ENCODE measurements at places on chromosomes 2 and 18. TPM values are rescaled to one million over a fixed set of nuclear protein-coding genes. Genes with fewer than 3 reads are reported as not detected.

SERPINB5 gene
- 34.0 TPM for total RNA-seq

DNA sequence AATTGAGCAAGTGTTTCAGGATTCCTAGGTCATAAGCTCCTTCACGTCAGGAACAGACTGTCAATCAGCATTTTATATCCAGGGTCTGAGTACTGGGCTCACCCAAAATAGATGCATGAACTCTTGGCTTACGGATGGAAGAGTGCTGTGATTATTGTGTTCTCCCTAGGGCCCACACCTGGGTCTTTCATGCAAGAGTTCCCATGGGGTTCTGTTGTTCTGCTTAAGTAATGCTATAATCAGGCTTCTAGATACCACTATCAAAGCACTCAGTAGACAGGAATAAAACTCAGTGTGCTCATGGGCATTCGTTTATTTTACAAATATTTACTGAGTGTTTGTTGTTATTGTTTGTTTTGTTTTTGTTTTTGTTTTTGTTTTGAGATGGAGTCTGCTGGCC is 46.4 kb upstream of the PMAIP1 start:
- H3K4me3 ChIP-seq, result no peak overlapping the region
- no peaks in the 10 kb centered on the region for H3K27me3 ChIP-seq
- H3K36me3 ChIP-seq, result no peaks in the 10 kb centered on the region

- no peak overlapping the region for H3K4me3 ChIP-seq
- DNase-seq, result no peak
- H3K27ac ChIP-seq, result no peak overlapping the region
- H3K36me3 ChIP-seq, result no peaks in the 10 kb centered on the region
- peaks cover 58% of the 10 kb centered on the region for H3K27me3 ChIP-seq
- no peaks in the 10 kb centered on the region for H3K4me1 ChIP-seq
Observed at GRCh38 chr2:11901351-11902069, 155.1 kb downstream of the LPIN1 start.

ANKRD30BL gene
- not detected for total RNA-seq

SALL3 gene
- total RNA-seq, result not detected

DNA sequence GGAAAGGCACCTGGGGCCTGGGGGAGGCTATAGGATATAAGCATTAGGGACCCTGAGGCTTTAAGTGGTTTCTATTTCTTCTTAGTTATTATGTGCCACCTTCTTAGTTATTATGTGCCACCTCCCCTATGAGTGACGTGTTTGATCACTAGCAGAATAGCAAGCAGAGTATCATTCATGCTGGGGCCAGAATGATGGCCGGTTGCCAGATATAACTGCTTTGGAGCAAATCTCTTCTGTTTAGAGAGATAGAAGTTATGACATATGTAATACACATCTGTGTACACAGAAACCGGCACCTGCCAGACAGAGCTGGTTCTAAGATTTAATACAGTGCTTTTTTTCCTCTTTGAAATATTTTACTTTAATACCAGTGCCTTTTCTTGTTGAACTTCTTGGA is 29.4 kb downstream of the LIPG start:
- H3K4me3 ChIP-seq, result no peak overlapping the region
- H3K27ac ChIP-seq, result no peak overlapping the region
- no peak for DNase-seq
